ENCODE measurements at places on chromosomes 3 and 15.

DNA sequence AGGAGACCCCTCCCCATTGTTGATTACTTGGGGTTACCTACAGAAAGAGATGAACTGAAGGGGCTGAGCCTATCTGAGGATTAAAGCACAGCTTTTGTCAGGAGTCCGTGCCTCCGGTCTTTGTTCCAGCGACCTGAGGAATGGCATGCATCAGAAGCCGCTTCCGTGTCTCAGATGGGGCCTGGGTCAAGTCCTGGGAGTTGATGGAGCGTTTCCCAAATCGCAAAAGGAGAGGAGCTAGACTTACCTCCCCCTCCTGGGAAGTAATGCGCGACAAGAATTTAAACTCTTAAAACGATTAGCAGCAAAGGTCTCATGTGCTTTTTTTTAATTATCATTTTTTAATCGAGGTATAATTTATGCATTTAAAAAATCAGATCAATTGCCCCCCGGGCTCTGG, 983 bp upstream of the ALDH1A3 start:
- DNase-seq = no peak

DNA sequence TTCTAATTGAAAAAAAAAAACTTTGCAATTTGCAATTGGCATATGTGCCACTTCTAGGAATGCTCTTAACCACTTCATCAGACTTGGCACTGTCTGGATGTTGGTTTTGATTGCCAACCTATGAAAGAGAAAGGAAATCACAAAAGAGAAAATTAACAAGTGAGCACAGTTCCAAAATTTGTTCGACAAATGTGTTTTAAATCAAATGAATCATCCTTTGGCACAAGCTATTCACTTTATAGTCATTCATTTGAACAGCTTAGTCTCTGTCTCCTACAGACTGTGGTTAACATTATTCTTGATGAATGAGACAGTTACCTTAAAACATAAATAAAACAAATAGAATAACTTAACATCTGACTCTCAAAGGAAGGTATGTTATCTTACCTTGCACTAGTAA, 265.0 kb downstream of the EPHA3 start:
- no peak for DNase-seq

DNA sequence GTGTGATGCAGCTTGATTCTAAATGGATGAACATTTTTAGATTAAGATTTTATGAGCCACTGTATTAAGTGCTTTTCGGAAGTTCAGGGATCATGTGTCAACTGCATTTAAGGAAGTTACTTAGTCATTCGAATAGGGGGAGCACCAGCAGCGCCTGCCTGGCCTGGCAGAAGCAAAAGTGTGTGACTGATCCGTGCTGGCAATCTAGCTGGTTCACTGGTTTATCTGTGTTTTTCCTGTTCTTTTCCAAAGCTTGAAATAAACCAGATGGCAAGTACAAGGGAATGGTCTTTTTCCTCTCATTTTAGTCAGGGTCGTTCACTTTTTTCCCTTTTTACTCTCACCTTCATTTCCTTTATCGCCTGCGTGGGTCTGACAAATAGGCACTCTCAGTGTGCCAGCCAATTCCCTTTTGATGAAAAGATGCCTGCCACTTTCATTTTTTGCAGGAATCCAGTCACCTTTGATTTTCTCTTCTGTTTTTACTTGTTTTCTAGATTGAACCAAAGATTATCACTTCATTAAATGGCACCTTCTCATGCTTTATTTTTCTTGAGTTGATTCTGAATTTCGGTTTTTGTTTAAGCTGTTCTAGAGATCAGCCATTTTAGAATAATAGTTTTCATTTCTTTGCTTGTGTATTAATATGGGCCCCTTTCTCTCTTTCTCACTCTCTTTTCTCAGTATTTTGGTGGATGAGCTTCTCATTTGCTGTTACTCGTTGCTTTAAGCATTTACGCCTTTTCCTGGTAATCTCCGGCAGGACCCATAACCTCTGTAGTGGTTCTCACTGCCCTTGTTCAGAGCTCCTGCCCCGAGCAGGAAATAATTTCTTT, 2.8 kb downstream of the ABHD2 start:
- peak; percentile 57 for DNase-seq

DNA sequence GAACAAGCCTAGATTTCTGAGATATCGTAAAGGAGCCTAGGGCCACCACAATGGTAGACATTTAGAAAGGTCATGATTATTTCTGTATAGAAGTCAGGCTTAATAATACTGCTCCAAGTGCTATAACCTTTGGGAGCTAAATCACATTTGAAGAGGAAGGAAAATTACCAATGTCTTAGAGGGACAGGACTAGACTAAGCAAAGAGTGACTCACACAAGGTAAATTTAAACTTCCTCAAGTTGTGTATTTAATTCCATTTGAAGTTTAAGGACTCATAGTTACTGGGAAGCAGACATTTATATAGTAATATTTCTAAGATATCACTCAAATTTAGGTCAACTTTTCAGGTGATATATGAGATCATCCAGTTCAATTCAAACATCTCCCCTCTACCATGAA, 227.6 kb upstream of the MME start:
- no peak for DNase-seq

DNA sequence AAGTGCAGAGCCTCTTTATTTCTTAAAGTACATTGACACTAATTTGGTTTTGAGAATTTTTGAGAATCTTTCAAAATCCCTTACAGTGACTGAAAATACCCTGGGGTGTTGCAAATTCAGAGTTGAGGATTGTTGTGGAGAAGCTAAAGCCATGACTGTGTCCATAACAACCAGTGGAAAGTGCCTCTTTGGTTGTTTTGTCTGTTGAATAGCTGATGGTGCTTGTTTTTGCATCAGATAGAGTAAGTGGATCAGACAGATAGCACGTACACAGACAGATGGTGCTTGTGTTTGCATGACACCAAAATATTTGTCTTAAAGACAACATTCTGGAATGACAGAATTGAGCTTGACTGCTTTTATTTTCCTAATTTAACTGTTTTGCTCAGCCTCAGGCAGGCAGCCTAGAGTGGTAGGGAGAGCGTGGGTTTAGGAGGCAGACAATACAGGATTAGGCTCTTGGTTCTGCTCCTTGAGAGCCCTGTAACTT, 265.0 kb downstream of the IL20RB start:
- no peak for DNase-seq

- peak; percentile 70 for DNase-seq
Observed at GRCh38 chr15:48861813-48862431, 16.0 kb upstream of the EID1 start.

- no peak for DNase-seq
Observed at GRCh38 chr3:160738048-160738447, 18.0 kb upstream of the PPM1L start.

- DNase-seq = no peak
Observed at GRCh38 chr15:40343512-40343911, 2.8 kb upstream of the CCDC9B start.

- no peak for DNase-seq
Observed at GRCh38 chr3:14884665-14885064, 62.7 kb upstream of the NR2C2 start.

Measured in CD4-positive, alpha-beta T cell treated with Interleukin-17A for 1 hour (primary cell).